ENCODE measurements at places on chromosomes 5 and 9.
A peak's percentile ranks its signal among the peaks of the same experiment; 100 is the strongest.

DNA sequence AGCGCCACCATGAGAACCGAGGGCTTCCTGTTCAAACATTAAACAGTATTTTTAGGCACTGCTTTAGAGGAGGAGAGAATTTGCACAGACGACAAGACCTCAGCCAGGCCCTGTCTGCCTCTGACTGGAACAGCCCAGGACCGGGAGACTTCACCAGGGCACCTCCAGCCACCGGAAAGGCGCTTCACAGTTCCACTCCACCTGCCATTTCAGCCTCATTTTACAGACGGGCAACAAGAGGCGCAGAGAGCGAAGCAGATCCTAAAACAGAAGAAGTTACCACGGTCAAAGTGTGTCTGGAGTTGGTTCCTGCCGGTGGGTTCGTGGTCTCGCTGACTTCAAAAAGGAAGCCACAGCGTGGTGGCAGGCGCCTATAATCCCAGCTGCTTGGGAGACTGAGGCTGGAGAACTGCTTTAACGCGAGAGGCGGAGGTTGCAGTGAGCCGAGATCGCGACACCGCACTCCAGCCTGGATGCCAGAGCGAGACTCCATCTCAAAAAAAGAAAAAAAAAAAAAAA is 28.4 kb downstream of the COL23A1 start:
- H3K4me1 ChIP-seq, result peaks cover 33% of the 10 kb centered on the region
- H3K27me3 ChIP-seq, result peaks cover 8% of the 10 kb centered on the region
- no peak for DNase-seq
- H3K36me3 ChIP-seq, result peaks cover 9% of the 10 kb centered on the region

- H3K27ac ChIP-seq, result peak overlapping the region; percentile 21
- no peak for DNase-seq
- H3K4me1 ChIP-seq, result peaks cover 20% of the 10 kb centered on the region
- H3K4me3 ChIP-seq, result no peak overlapping the region
Observed at GRCh38 chr9:15430920-15431844, 8.5 kb downstream of the SNAPC3 start.

- no peak overlapping the region for H3K27ac ChIP-seq
- peaks cover 1% of the 10 kb centered on the region for H3K27me3 ChIP-seq
- H3K4me1 ChIP-seq, result no peaks in the 10 kb centered on the region
- peaks cover 3% of the 10 kb centered on the region for H3K36me3 ChIP-seq
- no peak for DNase-seq
Observed at GRCh38 chr9:4686112-4686511, 6.7 kb downstream of the CDC37L1 start.

GRCh38 chr5:43572357-43572756 is 15.5 kb upstream of the PAIP1 start:
- H3K36me3 ChIP-seq, result no peaks in the 10 kb centered on the region
- no peaks in the 10 kb centered on the region for H3K27me3 ChIP-seq
- no peaks in the 10 kb centered on the region for H3K4me1 ChIP-seq
- H3K4me3 ChIP-seq, result no peak overlapping the region
- H3K27ac ChIP-seq, result no peak overlapping the region
- no peak for DNase-seq

DNA sequence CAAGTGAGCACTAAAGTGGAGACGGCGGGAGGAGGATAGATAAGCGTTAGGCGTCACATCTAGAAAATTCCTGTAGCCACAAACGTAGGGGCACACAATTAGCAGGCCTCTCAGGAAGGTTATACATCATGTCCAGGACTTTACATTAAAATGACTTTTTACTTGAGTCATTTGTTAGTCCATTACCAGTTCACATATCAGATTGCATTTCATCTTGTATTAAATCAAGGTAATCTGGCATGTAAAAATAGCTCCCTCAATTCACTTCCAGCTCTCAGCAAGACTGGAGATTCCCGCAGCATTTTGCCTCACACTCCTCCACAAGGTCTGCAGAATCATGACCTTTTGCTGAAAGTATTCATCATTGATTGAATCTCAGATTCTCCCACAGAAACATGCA is 118.8 kb downstream of the PRDM6 start:
- H3K4me3 ChIP-seq, result no peak overlapping the region
- peaks cover 3% of the 10 kb centered on the region for H3K4me1 ChIP-seq
- no peak for DNase-seq
- no peaks in the 10 kb centered on the region for H3K36me3 ChIP-seq

DNA sequence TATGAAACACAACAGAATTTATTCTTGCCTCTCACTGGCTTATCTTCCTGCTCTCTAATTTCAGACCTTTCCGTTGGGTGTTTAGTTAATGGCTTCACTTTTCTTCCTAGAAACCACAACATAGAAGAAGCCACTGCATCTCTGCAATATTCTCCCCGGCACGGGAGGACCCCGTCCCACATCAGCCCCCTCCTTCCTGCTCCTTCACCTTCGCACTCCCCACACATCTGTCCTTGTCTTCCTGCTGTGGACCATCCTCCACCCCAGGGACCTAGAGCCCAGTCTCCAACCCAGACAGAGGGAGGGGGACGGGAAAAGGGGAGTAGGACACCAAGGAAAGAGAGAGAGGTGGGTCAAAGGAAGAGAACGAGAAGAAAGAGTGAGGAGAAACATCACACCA is 1.4 kb downstream of the OR2V1 start:
- peaks cover 5% of the 10 kb centered on the region for H3K27me3 ChIP-seq
- no peak for DNase-seq
- peaks cover 5% of the 10 kb centered on the region for H3K36me3 ChIP-seq
- peaks cover 14% of the 10 kb centered on the region for H3K4me1 ChIP-seq
- H3K4me3 ChIP-seq, result no peak overlapping the region

- peaks cover 6% of the 10 kb centered on the region for H3K27me3 ChIP-seq
- H3K27ac ChIP-seq, result no peak overlapping the region
- no peak for DNase-seq
- H3K4me3 ChIP-seq, result no peak overlapping the region
- peaks cover 9% of the 10 kb centered on the region for H3K4me1 ChIP-seq
Observed at GRCh38 chr5:169063316-169063953, 237.5 kb downstream of the SLIT3 start.

GRCh38 chr9:72464857-72465592 is 56.4 kb upstream of the TMC1 start:
- H3K4me1 ChIP-seq, result no peaks in the 10 kb centered on the region
- DNase-seq, result no peak
- no peak overlapping the region for H3K27ac ChIP-seq
- peaks cover 2% of the 10 kb centered on the region for H3K27me3 ChIP-seq

GRCh38 chr9:124212381-124213050 is 45.2 kb upstream of the NEK6 start:
- peaks cover 24% of the 10 kb centered on the region for H3K4me1 ChIP-seq
- no peaks in the 10 kb centered on the region for H3K36me3 ChIP-seq
- H3K27ac ChIP-seq, result no peak overlapping the region

DNA sequence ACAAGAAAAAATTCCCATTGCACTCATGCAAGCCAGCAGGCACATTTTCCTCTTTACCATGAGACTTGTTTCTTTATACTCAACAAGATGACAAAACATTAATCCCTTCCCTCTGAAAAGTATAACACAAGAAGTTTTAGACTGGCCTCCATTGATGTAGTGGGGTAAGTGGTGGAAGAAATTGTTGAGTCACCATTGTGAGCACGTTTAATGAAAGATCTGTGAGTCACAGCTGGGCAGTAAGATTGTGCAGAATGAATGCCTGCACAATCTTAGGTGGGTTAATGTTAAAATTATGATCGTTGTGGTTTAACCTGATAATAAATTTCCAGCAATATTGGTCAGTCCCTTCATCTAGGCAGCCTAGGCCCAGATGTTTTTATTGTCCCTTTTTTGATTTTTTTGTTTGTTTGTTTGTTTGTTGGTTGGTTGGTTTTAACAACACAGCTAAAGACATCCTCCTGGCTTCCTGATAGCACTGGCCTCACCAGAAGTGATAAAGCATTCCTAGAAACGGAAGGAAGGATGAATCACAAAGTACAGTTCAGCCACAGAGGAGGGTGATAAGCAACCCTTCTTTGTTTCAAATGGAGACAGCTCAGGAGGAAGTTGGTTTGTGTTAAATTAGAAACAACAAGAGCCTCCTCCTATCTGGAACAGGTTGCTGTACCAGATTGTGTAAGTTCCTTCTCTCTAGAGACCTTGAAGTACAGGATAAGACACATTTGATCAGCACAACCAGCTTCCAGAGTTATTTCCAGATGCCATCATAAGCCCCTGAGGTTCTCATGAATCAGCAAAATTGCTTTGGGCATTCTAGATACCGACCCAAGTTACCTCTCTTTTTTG is 40.3 kb downstream of the SLC24A2 start:
- DNase-seq, result no peak
- no peak overlapping the region for H3K4me3 ChIP-seq
- no peaks in the 10 kb centered on the region for H3K27me3 ChIP-seq
- H3K4me1 ChIP-seq, result peaks cover 16% of the 10 kb centered on the region

- H3K27me3 ChIP-seq, result peaks cover 1% of the 10 kb centered on the region
- H3K36me3 ChIP-seq, result peaks cover 36% of the 10 kb centered on the region
- DNase-seq, result no peak
- H3K27ac ChIP-seq, result no peak overlapping the region
- no peaks in the 10 kb centered on the region for H3K4me1 ChIP-seq
- H3K4me3 ChIP-seq, result peak overlapping the region; percentile 24
Observed at GRCh38 chr9:93651521-93651950, 75.2 kb downstream of the PHF2 start.

GRCh38 chr5:96094904-96095303 is 133.3 kb upstream of the ELL2 start:
- peaks cover 14% of the 10 kb centered on the region for H3K4me1 ChIP-seq
- no peak overlapping the region for H3K4me3 ChIP-seq
- H3K36me3 ChIP-seq, result no peaks in the 10 kb centered on the region
- DNase-seq, result no peak
- no peaks in the 10 kb centered on the region for H3K27me3 ChIP-seq

GRCh38 chr5:109550077-109550476 is 139.7 kb upstream of the MAN2A1 start:
- no peaks in the 10 kb centered on the region for H3K4me1 ChIP-seq
- H3K36me3 ChIP-seq, result no peaks in the 10 kb centered on the region
- no peak overlapping the region for H3K4me3 ChIP-seq
- DNase-seq, result no peak
- no peak overlapping the region for H3K27ac ChIP-seq

DNA sequence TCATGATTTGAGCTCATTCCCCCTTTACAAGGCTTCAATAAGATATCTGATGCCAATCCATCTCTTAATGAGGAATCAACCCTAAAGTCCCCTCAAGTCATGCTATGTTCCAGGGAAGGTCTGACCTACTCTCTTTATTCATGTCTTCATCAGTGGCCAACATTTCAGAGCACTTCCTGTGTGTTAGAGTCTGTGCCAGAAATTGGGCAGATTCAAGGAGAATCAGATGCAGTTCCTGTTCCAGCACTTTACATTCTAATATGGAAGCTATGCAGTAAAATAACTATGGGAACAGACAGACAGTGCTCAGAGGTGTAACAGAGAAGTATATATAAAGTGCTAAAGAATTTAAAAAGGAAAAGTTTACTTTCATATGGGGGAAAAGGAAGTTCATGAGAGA is 193.4 kb upstream of the NR4A3 start:
- DNase-seq, result no peak
- no peak overlapping the region for H3K4me3 ChIP-seq
- no peaks in the 10 kb centered on the region for H3K36me3 ChIP-seq
- no peak overlapping the region for H3K27ac ChIP-seq

DNA sequence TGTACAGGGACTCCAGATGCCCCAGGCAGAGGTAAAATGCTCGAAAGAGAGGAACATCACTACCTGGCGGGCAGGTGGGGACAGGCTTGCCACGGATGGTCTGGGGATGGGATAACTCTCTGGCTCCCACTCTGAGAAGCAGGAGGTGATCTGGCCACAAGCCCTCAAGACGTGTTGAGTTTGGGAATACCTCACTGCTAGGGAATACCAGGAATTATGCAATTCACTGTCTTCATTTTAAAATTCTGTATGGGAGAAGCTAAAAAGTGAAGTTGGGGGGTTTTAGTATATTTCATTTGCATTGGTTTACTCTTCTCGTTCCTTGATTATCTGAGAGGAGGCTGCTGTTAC is 510.4 kb downstream of the CCDC171 start:
- H3K27ac ChIP-seq, result no peak overlapping the region
- no peak for DNase-seq
- no peak overlapping the region for H3K4me3 ChIP-seq
- peaks cover 5% of the 10 kb centered on the region for H3K27me3 ChIP-seq

GRCh38 chr9:86885232-86885631 is 62.1 kb downstream of the GAS1 start:
- H3K27ac ChIP-seq, result no peak overlapping the region
- peaks cover 2% of the 10 kb centered on the region for H3K27me3 ChIP-seq
- H3K4me3 ChIP-seq, result no peak overlapping the region
- DNase-seq, result no peak
- H3K36me3 ChIP-seq, result no peaks in the 10 kb centered on the region

DNA sequence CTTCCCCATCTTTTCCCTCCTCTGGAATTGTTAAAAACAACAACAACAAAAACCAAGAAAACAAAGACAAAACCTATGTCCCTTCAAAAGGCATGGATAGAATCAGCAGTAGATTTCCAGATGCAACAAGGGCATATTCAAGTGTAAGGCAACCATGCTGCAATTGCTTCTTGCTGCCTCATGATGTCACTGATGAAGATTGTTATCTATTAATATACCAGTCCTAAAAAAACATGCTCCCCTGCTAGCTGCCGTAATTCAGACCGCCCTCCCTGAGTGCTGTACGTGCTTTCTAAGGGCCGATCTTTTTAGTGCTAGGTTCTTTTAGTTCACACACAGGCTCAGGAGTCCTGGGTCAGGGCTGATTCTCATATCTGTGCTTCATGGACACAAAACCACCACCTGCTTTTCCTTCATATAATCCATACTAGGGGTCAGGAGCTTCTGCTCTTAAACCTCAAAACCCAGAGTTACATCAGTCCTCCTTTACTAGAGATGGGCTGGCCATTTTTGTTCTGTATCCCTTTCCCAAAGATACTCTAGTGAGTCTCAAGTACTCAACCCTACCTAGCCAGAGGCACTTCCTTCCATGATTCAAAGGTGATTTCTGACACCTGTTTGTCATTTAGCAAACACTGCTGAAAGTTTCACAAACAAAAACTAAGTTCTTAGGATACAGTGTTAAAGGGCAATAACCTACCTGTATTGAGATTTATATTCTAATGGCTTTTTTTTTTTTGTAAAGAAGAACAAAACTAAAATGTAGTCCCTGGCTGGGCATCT is 82.1 kb downstream of the GIN1 start:
- H3K4me3 ChIP-seq, result no peak overlapping the region
- H3K36me3 ChIP-seq, result peaks cover 4% of the 10 kb centered on the region
- no peaks in the 10 kb centered on the region for H3K27me3 ChIP-seq
- DNase-seq, result no peak
- no peak overlapping the region for H3K27ac ChIP-seq
- H3K4me1 ChIP-seq, result no peaks in the 10 kb centered on the region

DNA sequence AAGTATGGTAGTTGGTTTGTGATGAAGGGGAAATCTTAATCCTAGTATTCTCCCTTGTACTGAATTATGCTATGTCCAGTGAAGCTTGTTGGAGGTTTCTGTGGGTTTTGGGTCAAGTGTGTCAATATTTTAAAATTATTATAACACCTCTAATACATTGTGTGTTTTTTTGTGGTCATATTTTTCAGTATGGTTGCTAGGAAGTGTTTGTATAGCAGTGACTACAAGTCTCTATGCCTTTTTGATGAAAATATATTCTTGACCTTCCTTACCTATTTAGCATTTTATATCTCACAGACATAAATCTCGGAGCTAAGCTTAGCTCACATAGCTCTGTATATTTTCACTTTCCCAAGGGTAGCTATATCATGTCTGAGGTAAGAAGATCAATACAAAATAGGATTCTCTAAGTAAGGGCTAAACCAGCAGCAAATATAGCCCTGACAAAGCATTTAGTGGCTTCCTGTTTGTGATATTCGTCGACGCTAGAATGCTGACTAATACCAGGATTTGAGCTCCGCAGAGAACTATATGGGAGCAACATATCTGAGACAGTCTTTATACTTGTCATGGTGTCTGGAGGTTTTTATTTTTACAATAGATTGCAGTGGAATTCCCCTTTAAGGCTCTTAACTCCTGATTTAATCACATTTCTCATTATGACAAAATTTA is 82.3 kb downstream of the MACIR start:
- no peaks in the 10 kb centered on the region for H3K27me3 ChIP-seq
- no peaks in the 10 kb centered on the region for H3K4me1 ChIP-seq
- no peak overlapping the region for H3K27ac ChIP-seq
- H3K36me3 ChIP-seq, result no peaks in the 10 kb centered on the region
